Activated effector memory CD4-positive, alpha-beta T cell treated with Interleukin-2 at 50 U/mL for 16 hours (primary cell): ENCODE measurements at places on chromosomes 13 and 19.

- no peak for DNase-seq
Measured at GRCh38 chr13:89150362-89150761, 1479.2 kb downstream of the SLITRK5 start.

GRCh38 chr19:46179076-46179759 is 31.2 kb downstream of the IGFL2 start:
- DNase-seq = no peak

DNA sequence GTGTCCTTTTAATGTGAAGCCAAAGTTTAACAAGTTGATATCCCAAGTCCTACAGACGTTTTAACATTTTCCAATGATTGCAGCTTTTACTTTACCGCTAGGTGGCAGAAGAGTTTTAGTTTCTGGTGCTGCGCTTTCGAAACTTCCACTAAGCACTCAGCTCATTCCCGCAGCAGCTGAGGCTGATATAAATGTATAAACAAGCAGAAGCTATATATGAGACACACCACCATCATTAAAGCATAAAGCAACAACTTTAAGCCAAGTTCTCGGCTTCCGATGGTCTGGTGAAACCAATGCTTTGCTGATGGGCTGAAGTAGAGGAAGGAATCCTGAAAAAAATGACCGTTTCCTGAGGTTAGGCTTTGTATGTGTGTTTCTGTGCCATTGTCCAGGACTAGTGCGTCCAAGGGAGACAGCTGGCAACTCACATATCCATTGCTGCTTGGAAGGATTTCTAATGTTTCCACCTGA is 753.9 kb downstream of the OLFM4 start:
- no peak for DNase-seq

GRCh38 chr19:30689474-30689873 is 317.3 kb downstream of the ZNF536 start:
- no peak for DNase-seq

DNA sequence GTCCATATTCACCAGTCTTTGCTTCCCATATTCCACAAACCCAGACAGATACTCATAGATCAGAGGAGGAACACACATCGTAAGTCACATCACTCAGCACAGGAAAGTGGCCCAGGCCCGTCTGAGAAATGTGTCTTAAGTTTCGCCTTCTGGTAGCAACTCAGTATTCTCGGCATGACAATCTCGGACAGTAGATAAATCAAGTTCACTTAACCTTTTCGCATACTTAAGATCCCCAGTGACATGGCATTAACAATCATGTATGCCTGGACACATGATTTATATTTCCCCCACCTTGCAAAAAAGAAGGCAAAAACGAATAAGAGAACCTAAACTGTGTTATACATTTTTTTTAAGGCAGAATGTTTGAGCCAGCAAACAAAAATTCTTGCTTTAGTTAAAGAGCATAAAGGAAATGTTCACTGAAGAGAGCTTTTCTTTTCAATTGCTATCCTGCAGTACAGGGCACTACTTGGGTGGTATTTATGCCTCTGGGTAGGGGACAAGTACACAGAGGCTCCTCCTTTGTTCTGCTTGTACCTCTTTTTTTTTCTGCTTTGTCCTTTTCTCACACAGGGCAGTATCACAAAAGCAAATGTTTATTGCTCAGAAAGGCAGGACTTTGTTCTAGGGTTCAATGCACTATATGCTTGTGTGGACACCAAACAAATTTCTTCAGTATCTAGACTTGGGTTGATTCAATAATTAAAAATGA is 360.6 kb downstream of the TDRD3 start:
- DNase-seq = no peak

- DNase-seq = no peak
Measured at GRCh38 chr19:51341976-51342580, at the start of gene VSIG10L. Gene VSIG10L (minus strand): TSS chr19:51342139. CDS start chr19:51342124, 15 bp downstream.

GRCh38 chr13:29543230-29544215 is 52.0 kb downstream of the SLC7A1 start:
- no peak for DNase-seq

DNA sequence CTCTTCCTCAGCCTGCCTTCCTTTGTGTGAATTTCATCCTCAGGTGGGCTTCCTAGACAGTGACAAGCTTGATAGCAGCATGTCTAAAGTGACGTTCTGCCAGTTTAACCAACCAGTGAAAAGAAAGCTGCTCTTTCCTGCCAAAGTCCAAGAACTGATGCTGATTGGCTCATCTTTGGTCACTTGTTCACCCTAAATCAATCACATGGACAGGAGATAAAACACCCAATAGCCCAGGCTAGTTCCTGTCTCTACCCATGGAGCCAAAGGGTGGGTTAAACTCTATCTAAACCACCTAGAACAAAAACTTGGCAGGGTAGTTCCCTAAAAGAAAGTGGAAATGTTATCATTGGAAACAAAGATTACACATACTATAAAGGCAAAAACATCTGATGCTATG is 50.8 kb downstream of the GPALPP1 start:
- no peak for DNase-seq

DNA sequence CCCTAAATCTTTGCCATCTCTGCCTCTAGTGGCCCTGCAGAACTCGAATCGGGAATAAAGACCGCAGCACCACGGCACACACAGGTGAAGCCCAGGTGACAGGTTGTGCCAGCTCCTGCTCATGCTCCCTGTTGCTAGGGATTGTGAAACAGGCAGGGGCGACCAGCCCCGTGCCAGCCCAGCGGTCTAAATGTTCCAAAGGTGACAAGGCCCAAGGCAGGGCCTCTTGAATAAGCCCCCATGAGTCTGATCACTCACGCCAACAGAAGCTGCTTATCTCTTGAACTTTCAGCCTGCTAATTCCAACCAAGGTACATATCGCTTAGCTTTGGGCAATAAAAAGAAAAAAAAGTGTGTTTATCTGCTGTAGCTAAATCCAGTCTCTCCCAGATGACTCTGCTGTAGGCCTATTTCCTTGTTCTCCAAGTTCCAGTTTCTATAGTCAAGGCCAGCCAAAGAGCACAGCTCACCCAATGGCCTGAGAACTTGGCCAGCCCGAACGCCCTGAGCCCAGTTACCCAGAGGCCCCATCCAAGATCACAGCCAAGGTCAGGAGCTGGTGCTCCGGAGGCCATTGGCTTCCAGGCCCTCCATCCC is 191.1 kb upstream of the GPR12 start:
- DNase-seq = no peak

DNA sequence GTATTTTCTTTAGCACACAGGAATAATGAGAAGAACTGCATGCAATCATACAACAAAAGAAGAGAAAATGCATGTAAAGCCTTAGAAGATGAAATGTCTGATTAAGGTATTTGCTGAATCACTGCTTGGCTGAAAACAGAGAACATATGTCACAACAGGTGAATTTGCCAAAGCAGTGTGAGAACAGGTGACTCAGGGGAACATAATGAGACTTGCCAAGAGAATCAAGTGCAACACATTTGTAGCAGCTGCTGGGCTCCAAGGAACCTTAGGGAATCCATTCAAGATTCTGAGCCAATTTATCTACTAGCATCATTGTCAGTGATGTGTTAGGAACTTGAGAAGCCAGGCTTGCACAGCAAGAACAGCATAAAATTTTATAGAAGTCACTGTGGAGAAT is 273.1 kb downstream of the PCDH20 start:
- no peak for DNase-seq

- DNase-seq = no peak
Measured at GRCh38 chr19:30898353-30899103, 450.7 kb downstream of the TSHZ3 start.

DNA sequence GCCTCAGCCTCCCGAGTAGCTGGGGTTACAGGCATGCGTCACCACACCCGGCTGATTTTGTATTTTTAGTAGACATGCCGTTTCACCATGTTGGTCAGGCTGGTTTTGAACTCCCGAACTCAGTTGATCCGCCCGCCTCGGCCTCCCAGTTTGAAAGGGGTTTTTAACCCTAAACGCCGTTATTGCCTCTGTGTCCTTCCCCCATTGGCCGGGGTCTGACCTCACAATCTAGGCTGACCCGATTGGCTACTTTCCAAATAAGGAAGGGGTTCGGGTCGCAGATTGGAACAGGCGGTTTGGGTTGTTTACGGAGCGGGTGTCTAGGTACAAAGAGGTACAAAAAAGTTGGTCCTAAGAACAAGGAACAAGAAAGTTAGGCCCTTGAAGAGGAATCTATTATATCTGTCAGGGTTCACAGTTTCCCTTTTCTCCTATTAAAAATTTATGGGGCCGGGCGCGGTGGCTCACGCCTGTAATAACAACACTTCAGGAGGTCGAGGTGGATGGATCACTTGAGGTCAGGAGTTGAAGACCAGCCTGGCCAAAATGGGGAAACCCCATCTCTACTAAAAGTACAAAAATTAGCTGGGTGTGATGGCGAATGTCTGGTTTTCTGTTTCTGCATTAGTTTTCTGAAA is 1.0 kb downstream of the ZNF253 start:
- peak; percentile 16 for DNase-seq

- no peak for DNase-seq
Measured at GRCh38 chr13:25971047-25971446, 80.8 kb downstream of the SHISA2 start.

DNA sequence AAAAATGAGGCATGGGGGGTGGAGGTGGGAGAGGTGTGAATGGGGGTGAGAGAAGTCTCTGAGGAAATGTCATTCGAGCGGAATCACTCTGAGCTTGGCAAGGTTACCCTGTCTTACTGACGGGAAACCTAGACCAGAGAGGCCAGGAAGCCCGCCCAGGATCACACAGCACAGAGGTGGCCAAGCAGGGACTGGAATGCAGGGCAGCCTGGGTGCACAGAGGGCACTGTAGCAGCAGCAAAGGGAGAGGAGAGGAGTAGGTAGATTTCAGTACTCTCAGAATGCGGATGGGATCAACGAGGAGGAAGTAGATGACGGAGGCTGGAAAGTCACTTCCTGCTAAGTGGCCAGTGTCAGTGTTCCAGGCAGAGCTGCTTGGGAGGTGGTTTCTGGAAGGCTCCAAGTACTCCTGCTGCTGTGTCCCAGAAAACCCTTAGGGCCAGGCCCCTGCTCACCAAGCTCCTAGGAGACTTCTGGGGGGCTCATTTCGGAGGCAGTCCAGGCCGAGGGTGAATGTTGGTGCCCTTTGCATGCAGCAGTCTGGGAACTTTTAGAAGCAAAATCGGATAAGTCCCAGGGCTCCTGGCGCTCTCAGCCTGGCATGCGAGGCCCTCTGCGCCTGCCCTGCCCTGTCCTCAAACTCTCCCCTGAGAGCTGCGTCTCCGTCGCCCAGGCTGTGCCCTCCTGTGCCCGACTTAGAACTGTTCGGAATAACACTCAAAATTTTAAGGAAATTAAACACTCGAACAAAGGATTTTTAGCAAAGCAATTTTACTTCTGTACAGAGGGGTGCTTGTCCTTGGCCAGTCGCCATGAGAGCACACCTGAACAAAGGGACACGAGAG is 33.5 kb downstream of the DNM2 start:
- no peak for DNase-seq

- no peak for DNase-seq
Measured at GRCh38 chr13:99356012-99356261, 48.7 kb upstream of the GPR183 start.

DNA sequence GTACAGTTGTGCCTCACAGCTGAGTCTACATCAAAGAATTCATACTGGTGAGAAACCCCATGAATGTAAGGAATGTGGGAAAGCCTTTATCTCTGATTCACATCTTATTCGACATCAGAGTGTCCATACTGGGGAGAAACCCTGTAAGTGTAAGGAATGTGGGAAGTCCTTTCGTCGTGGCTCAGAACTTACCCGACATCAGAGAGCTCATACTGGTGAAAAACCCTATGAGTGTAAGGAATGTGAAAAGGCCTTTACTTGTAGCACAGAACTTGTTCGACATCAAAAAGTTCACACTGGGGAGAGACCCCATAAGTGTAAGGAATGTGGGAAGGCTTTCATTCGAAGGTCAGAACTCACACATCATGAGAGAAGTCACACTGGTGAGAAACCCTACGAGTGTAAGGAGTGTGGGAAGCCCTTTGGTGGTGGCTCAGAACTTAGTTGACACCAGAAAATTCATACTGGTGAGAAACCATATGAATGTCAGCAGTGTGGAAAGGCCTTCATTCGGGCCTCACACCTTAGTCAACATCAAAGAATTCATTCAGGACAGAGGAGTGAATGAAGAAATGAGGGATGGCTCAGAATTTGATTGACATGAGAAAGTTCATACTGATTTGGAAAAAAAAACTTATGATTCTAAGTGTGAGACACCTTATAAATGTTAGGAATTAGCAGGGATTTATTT is 80.9 kb upstream of the ZNF420 start:
- DNase-seq = no peak

- DNase-seq = no peak
Measured at GRCh38 chr19:46240693-46241092, 11.2 kb downstream of the IGFL1 start.

DNA sequence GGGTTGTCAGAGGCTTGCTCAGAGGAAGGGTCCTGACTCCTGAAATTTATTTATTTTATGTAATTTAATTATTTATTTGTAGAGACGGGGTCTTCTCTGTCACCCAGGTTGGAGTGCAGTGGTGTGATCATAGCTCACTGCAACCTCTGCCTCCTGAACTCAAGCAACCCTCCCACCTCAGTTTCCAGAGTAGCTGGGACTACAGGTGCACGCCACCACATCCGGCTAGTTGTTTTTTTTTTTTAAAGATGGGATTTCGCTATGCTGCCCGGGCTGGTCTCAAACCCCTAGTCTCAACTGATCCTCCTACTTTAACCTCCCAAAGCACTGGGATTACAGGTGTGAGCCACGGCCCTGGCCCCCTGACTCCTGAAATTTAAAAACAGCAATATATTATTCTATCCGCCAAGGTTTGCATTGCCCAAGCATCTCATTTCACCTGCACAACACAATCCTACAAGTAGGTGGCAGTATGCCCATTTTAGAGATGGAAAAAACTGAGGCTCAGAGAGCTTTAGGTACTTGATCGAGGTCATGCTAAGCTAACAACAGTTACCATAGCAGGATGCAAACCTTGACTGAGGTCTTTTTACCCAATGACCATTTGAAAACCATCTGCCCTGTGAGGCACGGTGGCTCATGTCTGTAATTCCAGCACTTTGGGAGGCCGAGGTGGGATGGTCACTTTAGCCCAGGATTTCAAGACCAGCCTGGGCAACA is 18.1 kb downstream of the ARHGEF18 start:
- DNase-seq = no peak

- no peak for DNase-seq
Measured at GRCh38 chr19:16473875-16474392, 2.2 kb upstream of the EPS15L1 start.

GRCh38 chr19:21221693-21222092 is 79.9 kb downstream of the ZNF431 start:
- no peak for DNase-seq

- no peak for DNase-seq
Measured at GRCh38 chr13:74201530-74201929, 67.3 kb upstream of the KLF12 start.
